Activated naive CD4-positive, alpha-beta T cell (primary cell): ENCODE measurements at places on chromosomes 2 and 18.

DNA sequence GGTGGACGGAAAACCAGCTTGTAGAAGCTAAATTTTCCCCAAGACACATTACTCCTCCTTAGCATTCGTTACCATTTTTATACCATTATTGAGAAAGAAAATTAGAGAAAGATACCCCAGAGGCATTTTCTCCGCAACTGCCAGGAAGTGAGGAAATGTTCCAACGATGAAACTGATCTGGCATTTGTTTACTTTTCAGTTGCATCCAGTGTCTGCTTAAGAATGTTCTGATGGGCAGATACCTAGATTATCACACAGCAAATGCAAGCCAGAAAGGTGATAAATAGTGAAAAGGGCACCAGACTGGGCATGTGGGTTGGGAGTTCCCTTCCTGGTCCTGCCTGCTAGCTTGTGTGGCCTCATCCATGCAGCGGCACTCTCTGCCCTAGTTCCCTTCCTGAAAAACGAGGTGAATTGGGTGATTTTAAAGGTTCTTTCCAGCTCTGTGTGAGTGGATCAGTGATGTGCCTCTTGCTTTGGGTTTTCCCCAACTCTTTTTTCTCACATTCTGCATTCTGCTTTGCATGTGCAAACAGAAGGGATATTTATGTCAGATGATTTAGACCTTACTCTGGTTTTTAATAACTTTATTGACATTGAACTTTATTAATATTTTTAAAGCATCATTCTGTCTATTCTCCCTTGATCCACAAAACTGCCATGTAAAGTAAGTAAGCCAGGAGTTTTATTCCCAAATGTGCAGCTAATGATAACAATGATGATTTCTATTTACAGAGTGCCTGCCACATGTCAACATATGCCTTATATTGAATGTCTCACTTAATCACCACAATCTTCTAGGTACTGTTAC lies 139.6 kb downstream of the INSIG2 start:
- DNase-seq, result no peak

DNA sequence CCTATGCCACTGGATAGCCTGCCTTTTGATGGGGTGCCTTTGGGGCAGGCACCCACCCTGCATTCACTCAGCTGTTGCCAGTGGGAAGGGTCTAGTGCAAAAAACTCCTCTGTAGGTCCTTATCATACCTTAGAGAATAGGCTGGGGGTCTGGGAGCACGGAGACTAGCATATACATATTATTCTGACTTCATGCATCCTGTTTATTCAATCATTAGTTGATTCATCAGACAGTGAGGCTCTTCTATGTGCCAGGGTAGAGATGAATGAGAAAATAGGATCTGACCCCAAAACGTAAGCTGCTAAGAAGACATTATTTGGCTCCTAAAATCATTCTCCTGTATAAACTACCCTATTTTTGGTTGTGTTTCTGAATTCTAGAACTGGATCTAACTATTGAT lies 153.3 kb downstream of the TPGS2 start:
- DNase-seq, result no peak

- no peak for DNase-seq
Measured at GRCh38 chr2:141652308-141652707, 478.5 kb downstream of the LRP1B start.

- DNase-seq, result no peak
Measured at GRCh38 chr2:16014802-16015201, 74.5 kb downstream of the MYCN start.

GRCh38 chr2:113164215-113164929 lies 9.4 kb upstream of the PSD4 start:
- no peak for DNase-seq

- no peak for DNase-seq
Measured at GRCh38 chr2:157470321-157470720, 26.4 kb upstream of the CYTIP start.

DNA sequence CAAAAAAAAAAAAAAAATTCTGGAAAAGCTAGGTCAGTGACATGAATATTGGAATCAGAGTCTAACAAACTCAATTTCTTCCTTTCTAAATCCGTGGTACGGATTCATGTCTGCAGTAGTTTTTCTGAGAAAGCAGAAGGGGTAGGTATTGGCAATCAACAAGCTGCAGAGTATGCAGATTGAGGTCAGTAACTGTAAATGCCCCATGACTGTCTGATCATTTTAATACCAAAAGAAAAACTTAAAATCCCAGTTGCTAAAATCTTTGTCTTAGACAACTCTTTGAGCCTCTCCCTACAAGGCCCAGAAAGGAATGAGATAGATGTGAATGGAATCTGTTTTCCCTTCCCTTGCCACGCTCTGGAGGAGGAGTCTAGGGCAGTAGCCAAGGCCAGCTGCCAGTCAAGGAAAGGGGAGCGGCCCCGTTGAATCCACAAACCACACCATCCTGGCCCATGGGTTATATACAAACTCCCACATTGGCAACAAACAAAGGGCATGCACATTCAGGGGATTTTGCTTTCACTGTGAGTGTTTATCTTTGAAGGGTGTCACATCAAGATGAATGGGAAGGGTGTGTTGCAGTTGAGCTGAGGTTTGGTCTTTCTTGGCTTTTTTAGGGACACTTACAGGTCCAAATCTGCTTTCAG lies 6.1 kb upstream of the CASP8 start:
- no peak for DNase-seq

- DNase-seq, result no peak
Measured at GRCh38 chr2:195532628-195533271, 124.3 kb upstream of the SLC39A10 start.

- no peak for DNase-seq
Measured at GRCh38 chr18:28063271-28063761, 113.6 kb downstream of the CDH2 start.

DNA sequence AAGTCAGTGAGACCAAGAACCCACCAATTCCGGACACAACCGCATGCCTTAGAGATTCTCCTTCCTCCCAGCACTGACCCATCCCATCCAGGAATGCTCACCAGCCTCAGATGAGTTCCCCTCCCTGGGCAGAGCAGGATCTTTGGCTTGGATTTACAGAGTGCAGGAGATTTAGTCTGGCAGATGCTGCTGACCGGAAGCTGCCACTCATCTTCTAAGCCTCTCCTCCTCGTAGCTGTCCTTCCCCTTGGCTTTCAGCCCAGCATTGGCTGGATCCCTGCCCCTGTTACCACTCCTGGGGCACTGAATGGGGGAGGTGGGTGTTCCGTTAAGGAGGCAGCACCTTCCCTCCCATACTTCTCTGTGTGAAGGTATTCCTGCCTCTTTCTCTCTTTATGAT lies 53.2 kb downstream of the VWA3B start:
- DNase-seq, result no peak

- no peak for DNase-seq
Measured at GRCh38 chr2:215137741-215138340, 585 bp downstream of the ABCA12 start.

GRCh38 chr2:45986509-45986908 lies 310.7 kb upstream of the EPAS1 start:
- DNase-seq, result no peak

GRCh38 chr2:29226808-29227207 lies 111.6 kb downstream of the CLIP4 start:
- DNase-seq, result no peak

- no peak for DNase-seq
Measured at GRCh38 chr18:9436206-9436929, 38.9 kb upstream of the RALBP1 start.

GRCh38 chr18:61985681-61986080 lies 92.9 kb upstream of the RNF152 start:
- no peak for DNase-seq

DNA sequence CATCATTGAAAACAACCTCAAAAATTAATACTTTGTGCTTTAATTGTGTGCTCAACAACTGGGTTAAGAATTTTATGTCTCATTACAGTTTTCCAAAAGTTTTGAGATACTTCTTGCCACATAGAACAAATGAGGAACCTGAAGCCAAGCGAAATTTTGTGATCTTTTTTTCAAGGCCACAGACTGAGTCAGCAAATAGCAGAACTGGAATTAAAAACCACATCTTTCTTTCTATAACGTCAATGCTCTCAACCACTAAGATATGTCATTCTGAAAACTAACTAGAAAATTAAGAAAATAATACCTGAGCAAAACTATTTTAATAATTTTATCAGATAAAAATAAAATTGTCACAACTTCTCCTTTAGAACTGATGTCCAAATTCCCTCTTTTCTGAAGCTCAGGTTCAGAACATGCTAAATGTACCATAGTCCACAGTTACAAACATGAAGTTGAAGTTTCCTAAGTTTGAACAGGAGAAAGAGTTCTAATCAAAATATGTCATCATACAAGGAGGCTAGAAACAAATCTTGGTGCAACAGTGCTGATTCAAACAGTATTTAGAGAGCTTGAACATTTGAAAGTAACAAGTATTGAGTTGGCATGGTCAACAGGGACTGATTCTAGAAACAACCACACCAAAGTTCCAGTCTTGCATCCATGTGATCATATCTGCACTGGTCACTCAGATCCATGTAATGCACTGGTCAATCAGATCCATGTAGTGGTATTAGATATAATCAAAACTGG lies 27.6 kb upstream of the CALCRL start:
- no peak for DNase-seq

DNA sequence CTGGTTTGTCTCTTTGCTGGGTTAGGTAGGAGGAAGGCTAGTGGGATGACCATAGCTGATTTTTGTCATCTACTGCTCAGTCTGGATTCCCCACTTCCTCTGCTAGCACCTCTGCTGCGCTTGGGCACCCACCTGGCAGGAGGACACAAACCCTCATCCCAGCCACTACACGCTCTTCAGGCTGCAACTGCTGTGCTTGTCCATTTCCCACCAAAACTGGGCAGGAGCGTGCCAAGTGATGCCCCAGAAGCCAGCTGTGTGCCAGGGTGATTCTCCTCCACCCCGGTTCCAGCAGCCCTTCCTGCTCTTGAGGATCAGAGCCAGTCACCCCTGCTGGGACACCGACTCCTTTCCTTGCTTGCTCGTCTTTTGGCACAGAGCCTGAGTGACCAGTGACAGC lies 15.7 kb upstream of the PER2 start:
- no peak for DNase-seq
